ENCODE measurements at places on chromosomes 2 and 18. TPM values are rescaled to one million over a fixed set of nuclear protein-coding genes. Genes with fewer than 3 reads are reported as not detected.
A peak's percentile ranks its signal among the peaks of the same experiment; 100 is the strongest.

GRCh38 chr2:217258170-217258569, 398.3 kb upstream of the TNP1 start:
- H3K4me1 ChIP-seq = no peaks in the 10 kb centered on the region
- no peak for DNase-seq
- H3K27ac ChIP-seq = no peak overlapping the region
- peaks cover 14% of the 10 kb centered on the region for H3K27me3 ChIP-seq

LYG2 gene
- total RNA-seq = not detected

- no peak for DNase-seq
- H3K36me3 ChIP-seq = no peaks in the 10 kb centered on the region
- H3K4me3 ChIP-seq = no peak overlapping the region
- H3K27me3 ChIP-seq = peaks cover 3% of the 10 kb centered on the region
These were observed 11.6 kb upstream of the RPRD1A start for GRCh38 chr18:36078751-36079529.

DNA sequence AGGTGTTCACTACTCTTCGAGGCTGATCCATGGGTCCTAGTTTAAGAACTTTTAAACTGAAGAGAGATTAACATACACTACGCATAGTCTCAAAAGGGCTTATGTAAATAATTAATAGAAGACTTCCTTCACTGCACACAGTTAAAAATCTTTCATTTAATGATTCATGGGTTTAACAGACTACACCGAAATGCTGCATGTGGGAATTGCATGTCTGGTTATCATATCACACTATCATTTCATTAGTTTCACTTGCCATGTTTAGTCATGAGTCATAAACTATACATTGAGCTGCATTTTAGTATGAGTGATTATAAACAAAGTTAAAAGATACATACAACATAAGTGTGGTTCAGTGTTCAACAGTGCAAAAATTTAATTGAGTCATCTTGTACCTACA, 31.2 kb downstream of the GLS start:
- peak overlapping the region; percentile 73 for H3K27ac ChIP-seq
- peaks cover 46% of the 10 kb centered on the region for H3K4me1 ChIP-seq
- H3K27me3 ChIP-seq = no peaks in the 10 kb centered on the region
- H3K36me3 ChIP-seq = peaks cover 44% of the 10 kb centered on the region

DNA sequence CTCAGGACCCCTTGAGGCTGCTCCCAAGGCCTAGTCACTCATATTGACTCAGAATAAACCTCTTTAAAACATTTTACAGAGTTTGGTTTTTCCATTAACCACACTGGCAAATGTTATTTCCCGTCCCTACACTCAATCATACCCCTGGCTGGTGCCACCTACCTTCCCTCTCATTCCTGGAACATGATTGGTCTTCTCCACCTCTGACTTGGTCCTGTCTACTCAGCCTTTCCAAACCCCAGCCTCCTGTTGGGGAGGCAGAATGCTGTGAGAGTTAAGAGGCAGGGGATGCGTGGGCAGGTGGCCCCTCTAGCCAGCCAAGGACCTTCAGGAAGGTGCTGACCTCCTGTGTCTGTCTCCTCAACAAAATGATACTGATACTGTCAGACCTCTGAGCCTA, 149.3 kb downstream of the CABLES1 start:
- peak overlapping the region; percentile 59 for H3K27ac ChIP-seq
- H3K4me3 ChIP-seq = no peak overlapping the region

GRCh38 chr2:208718828-208719227, 312.2 kb downstream of the PTH2R start:
- no peak overlapping the region for H3K4me3 ChIP-seq
- no peak for DNase-seq
- no peaks in the 10 kb centered on the region for H3K4me1 ChIP-seq
- H3K36me3 ChIP-seq = no peaks in the 10 kb centered on the region
- no peaks in the 10 kb centered on the region for H3K27me3 ChIP-seq
- H3K27ac ChIP-seq = no peak overlapping the region

IL37 gene
- not detected for total RNA-seq

DNA sequence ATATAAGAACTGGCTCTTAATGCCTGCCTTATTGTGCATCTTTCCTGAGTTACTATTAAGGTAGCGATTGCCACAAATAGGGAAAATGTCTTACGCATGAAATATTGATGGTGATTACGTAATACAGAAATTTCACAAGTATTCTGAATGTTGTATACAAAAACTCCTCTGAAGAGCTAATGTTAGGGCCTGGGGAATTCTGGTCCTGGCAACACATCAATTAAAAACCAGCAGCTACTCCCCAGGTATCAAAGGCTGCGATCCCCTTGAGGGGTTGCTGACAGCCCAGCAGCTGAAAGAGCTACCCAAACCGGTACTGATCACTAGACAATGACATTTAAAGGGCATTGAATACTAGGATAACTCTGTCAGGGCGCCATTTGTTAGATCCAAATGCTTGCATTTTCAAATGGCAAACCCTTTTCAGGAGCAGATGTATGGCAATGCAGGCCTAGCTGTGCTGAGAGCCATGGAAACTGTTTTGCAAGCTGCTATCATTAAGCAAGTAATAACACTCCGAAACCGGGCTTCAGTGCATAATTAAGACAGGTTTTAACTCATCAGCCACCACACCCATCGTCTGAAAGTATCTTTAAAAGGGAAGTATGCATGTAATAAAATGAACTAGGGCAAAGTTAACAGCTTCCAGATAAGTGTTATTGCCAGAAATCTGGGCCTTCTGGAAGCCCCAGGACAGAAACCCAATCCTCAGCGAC, 78.4 kb downstream of the CLHC1 start:
- no peak overlapping the region for H3K4me3 ChIP-seq
- no peaks in the 10 kb centered on the region for H3K27me3 ChIP-seq
- no peaks in the 10 kb centered on the region for H3K36me3 ChIP-seq
- DNase-seq = no peak

DNA sequence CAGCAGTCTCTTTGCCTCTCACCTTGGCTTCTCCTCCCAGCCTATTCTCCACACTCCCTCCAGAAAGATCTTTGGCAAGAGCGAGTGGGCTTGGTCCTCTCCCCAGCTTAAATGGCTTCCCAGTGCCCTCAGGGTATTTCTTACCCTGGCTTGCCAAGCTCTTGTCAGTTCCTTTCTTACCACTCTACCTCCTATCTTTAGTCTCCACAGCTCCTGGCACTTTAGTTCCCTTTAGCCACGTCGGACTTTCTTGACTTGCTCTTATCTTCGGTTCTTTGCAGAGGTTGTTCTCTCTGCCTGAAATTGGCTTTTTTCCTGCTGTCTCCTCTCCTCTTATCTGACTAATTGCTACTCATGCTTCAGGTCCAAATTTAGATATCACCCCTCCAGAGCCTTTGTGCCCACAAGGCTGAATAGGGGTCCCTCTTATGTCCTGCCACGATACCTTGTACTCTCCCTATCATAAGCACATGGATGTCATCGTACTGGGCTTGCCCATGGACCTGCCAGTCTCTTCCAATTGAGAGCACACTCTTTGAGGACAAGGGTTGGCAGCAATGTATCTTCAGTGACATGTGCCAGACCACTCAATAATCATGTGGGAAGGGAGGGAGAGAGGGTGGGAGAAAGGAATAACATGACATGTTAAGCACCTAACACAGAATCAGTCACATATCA, 131.7 kb upstream of the CTAGE1 start:
- no peaks in the 10 kb centered on the region for H3K36me3 ChIP-seq
- no peak overlapping the region for H3K27ac ChIP-seq
- no peak overlapping the region for H3K4me3 ChIP-seq
- no peaks in the 10 kb centered on the region for H3K27me3 ChIP-seq
- H3K4me1 ChIP-seq = no peaks in the 10 kb centered on the region

DUSP2 gene
- total RNA-seq = 248 TPM

DNA sequence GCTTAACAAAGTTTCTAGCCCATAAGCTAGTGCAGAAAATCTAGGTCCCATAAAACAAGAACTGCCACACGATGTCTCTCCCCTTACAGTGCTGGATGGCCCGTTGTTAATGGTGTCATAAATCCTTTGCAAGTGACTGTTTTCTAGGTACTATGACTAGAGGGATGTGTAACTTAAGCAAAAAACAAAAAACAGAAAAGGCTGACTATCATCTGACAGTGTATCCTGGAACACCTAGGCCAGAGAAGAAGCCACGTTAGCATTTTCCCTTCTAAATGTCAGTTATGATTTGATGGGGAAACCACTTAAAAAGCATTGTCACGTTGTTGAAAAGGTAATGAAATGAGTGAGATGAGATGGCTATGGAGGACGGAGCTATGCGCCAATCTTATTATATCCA, 2.4 kb downstream of the CASP8 start:
- peak; percentile 65 for DNase-seq
- peak overlapping the region; percentile 66 for H3K4me3 ChIP-seq

GRCh38 chr2:152730591-152731333, 12.3 kb downstream of the ARL6IP6 start:
- H3K36me3 ChIP-seq = peaks cover 5% of the 10 kb centered on the region
- no peak overlapping the region for H3K4me3 ChIP-seq
- no peak overlapping the region for H3K27ac ChIP-seq
- no peaks in the 10 kb centered on the region for H3K27me3 ChIP-seq
- peak; percentile 20 for DNase-seq

SKOR2 gene
- total RNA-seq = 0.21 TPM

DIPK1C gene
- not detected for total RNA-seq

GRCh38 chr2:112692495-112692911, 28.3 kb upstream of the NT5DC4 start:
- H3K4me1 ChIP-seq = peaks cover 33% of the 10 kb centered on the region
- no peaks in the 10 kb centered on the region for H3K27me3 ChIP-seq
- peak overlapping the region; percentile 7 for H3K4me3 ChIP-seq
- H3K27ac ChIP-seq = peak overlapping the region; percentile 87

PJVK gene
- total RNA-seq = 2.4 TPM

DNA sequence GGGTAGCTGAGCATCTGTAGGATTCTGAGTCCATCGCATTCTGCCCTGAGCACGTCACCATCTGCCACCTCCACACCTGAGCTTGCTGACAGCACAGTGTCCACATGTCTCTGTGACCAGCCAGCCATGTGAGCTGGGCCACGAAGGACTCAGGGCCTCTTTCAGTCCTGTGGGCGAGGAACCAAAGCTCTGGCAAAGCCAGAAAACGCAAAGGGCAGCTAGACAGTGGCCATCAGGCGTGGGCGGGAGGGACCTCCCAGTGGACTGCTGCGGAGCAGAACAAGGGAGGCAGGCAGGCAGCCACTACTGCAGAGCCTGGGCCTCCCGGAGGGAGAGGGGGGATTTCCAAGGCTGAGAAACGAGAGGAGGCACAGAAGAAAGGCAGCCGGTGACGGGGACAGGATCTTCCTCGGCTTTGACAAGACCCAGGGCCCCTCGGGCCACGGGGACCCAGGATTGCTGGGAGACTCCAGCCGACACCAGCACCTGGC, 274.6 kb upstream of the SALL3 start:
- H3K36me3 ChIP-seq = no peaks in the 10 kb centered on the region
- no peak overlapping the region for H3K27ac ChIP-seq
- no peak overlapping the region for H3K4me3 ChIP-seq
- peaks cover 10% of the 10 kb centered on the region for H3K27me3 ChIP-seq
- H3K4me1 ChIP-seq = no peaks in the 10 kb centered on the region

GRCh38 chr2:136492901-136493300, 272.4 kb upstream of the THSD7B start:
- H3K36me3 ChIP-seq = no peaks in the 10 kb centered on the region
- no peak overlapping the region for H3K27ac ChIP-seq
- H3K4me1 ChIP-seq = no peaks in the 10 kb centered on the region
- DNase-seq = no peak
- H3K4me3 ChIP-seq = no peak overlapping the region

GRCh38 chr18:42038936-42039335, 83.9 kb downstream of the PIK3C3 start:
- H3K4me3 ChIP-seq = no peak overlapping the region
- peaks cover 33% of the 10 kb centered on the region for H3K36me3 ChIP-seq
- no peaks in the 10 kb centered on the region for H3K27me3 ChIP-seq
- no peak for DNase-seq
- H3K4me1 ChIP-seq = no peaks in the 10 kb centered on the region
- no peak overlapping the region for H3K27ac ChIP-seq

DNA sequence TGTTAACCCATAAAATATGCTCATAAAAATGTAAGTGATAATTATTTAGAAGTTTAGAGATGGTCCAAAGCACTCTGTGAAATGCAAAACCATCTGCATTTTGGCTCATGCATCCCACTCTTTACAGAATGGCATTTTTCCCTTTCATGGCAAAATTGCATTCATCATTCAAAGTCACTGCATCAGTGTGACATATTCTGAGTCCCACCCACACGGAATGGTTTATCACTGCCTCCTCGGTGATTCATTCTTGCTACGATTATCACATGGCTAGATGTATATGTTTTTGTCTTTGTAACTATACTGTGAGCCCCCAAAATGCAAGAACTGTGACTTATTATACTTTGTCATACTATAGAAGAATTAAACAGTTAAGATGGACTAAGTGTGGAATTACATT, 293.0 kb downstream of the LRATD1 start:
- no peak for DNase-seq
- no peaks in the 10 kb centered on the region for H3K4me1 ChIP-seq
- no peak overlapping the region for H3K27ac ChIP-seq
- no peak overlapping the region for H3K4me3 ChIP-seq

DNA sequence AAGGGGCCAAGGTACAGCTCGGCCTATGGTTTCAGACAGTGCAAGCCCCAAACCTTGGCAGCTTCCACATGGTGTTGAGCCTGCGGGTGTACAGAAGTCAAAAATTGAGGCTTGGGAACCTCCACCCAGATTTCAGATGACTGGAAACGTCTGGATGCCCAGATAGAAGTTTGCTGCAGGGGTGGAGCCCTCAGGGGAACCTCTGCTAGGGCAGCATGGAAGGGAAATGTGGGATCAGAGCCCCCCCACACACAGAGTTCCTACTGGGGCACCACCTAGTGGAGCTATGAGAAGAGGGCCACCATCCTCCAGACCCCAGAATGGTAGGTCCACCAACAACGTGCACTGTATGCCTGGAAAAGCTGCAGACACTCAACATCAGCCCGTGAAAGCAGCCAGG, 15.0 kb upstream of the DNAH7 start:
- peaks cover 6% of the 10 kb centered on the region for H3K36me3 ChIP-seq
- no peaks in the 10 kb centered on the region for H3K27me3 ChIP-seq
- H3K4me3 ChIP-seq = no peak overlapping the region
- peaks cover 14% of the 10 kb centered on the region for H3K4me1 ChIP-seq
- DNase-seq = no peak
- H3K27ac ChIP-seq = no peak overlapping the region

GRCh38 chr2:54274781-54275242, 18.8 kb upstream of the TSPYL6 start:
- no peak for DNase-seq
- H3K27ac ChIP-seq = peak overlapping the region; percentile 13
- no peak overlapping the region for H3K4me3 ChIP-seq
- peaks cover 12% of the 10 kb centered on the region for H3K36me3 ChIP-seq
- H3K4me1 ChIP-seq = peaks cover 8% of the 10 kb centered on the region

DNA sequence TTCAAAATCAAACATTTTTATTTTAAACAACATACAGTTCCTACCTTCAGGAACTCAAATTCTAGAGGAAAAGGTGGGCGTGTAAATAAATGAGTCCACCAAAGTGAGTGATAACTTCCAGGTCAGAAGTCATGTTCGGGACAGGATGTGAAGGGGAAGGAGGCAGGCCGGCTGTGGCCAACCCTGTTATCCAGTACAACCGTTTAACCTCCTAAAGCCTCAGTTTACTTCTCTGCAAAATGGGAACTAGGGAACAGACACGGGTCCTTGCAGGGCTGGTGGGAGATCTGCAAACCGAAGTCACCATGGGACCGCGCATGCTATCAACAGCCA, 373 bp downstream of the EIPR1 start:
- peak; percentile 62 for DNase-seq
- H3K36me3 ChIP-seq = peaks cover 17% of the 10 kb centered on the region
- H3K27ac ChIP-seq = peak overlapping the region; percentile 96
- no peaks in the 10 kb centered on the region for H3K27me3 ChIP-seq

- H3K36me3 ChIP-seq = peaks cover 3% of the 10 kb centered on the region
- H3K27me3 ChIP-seq = no peaks in the 10 kb centered on the region
- H3K4me3 ChIP-seq = no peak overlapping the region
- DNase-seq = no peak
- no peak overlapping the region for H3K27ac ChIP-seq
- H3K4me1 ChIP-seq = peaks cover 21% of the 10 kb centered on the region
These were observed 63.9 kb downstream of the ALPK2 start for GRCh38 chr18:58565021-58565420.

ST6GAL2 gene
- total RNA-seq = not detected
